CD4-positive, alpha-beta T cell treated with Interleukin-10 for 1 hour (primary cell): ENCODE measurements at places on chromosomes 6 and 20.
A peak's percentile ranks its signal among the peaks of the same experiment; 100 is the strongest.

DNA sequence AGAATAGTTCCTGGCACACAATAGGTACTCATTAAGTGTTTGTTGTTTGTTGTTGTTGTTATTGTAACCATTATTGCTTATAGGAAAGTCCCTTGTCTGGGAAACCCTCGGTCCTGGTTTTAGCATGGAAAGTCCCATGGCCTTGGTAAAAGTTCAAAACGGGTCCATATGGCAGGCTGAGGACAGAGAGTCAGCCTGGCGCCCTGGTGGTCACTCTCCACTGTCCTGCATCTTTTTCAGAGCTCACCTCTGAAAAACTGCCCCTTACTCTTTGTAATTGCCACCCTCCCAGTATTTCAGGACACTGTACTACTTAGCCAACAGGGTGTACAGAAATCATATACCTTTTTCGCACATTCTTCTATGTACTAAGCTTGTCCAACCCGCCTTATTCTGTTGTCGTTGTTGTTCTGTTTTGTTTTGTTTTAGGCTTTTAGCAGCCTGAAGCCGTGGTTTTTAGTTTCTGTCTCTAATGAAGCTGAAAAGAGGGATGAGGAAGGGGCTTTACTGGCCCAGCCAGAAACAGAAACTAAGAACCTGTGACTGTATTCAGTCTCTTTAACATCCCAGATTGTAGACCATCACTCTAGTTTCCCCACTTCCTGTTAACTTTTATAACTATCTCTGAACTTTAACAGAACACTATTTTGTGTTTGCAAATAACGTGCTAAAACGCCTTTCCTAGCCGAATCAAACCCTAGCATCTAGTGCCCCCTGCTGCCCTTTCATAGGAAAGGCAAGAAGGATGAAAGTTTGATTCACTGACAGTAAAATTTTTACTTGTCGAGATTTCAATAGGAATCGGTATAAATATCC lies 7.6 kb upstream of the TMEM14A start:
- peak; percentile 74 for DNase-seq

DNA sequence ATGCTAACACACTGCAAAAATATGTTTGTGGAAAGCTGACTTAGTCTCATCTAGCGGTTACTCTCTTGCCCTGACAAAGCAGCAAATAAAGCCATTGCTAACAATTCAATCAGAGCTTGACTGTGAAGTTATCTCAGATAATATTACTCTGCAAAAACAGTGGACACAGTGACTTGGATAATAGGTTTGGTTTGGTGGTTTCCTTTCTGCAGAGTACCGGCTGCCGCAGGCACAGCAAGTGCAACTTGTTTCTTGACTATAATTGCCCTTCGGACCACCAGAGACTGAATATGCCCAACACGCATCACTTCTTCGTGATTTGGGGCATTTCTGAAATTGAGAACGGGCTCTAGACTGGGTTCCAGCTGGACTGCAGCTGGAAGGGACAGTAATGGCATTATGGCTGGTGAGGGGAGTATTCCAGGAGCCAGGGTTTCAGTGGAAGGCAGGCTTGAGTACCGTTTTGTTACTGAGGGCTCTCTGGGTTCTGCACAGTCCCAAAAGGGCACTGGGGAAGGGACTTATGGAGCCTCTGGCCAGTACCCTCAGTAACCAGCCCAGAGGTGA lies 40.0 kb downstream of the DSTN start:
- DNase-seq = no peak

DNA sequence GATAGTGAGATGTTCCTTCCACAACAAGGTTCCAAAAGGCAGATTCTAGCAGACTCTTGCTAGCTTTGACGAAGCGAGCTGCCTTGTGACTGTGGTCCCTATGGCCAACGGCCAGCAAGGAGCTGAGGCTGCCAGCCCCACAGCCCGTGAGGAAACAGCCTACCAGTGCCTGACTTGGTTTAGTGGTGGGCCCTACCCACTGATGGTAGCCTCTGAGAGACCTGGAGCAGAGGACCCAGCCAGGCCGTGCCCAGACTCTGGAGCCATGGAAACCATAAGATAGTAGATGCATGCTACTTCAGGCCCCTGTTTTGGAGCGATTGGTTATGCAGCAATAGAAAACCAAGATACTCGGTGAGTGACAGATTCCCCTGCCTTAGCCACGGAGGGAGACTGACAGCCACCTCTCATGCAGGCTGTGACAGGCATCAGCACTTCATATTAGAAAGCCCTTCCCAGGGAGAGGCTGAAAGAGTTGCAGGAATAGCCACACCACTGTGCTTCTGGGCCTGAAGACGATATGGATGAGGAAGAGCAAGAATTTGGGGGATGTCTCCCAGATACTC lies 19.2 kb downstream of the PSMG4 start:
- DNase-seq = no peak

GRCh38 chr6:1865585-1865984 lies 255.9 kb downstream of the FOXC1 start:
- no peak for DNase-seq

GRCh38 chr6:16504609-16505008 lies 256.7 kb downstream of the ATXN1 start:
- DNase-seq = no peak

DNA sequence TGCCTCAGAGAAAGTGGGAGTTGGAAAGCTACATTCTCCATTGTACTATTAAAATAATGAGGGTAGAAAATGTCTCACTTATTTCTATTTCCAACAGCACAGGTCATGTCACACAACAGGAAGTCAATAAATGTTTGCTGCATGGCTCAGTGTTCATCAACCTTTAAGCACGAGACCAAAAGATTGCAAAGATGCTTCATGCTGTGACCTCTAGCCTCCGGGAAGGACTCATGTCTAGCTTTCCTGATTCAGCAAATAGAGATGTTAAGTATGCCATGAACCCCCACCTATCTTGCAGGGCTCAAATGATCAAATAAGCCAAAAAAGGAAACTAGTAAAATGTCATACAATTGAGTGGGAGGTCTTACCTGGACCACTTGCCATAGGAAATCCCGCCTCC lies 57.4 kb downstream of the NCOA6 start:
- no peak for DNase-seq

DNA sequence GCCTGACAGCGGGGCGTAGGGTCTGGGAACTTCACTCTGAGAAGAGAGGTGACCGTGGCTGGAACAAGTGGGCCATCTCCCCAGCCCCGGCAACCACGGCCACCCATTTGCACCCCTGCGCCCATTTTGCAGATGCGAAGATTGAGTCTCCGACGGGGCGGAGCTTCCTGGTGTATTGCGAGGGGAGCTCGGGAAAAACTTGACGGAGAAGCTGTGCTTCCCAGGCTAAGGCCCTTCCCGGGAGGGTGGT lies 653 bp downstream of the ZNF335 start:
- DNase-seq = no peak

- DNase-seq = no peak
Measured at GRCh38 chr6:137222381-137222780, 3.2 kb upstream of the IFNGR1 start.

- no peak for DNase-seq
Measured at GRCh38 chr20:32775336-32775991, 13.3 kb downstream of the DNMT3B start.

- DNase-seq = no peak
Measured at GRCh38 chr6:6312901-6313441, 7.5 kb downstream of the F13A1 start.

DNA sequence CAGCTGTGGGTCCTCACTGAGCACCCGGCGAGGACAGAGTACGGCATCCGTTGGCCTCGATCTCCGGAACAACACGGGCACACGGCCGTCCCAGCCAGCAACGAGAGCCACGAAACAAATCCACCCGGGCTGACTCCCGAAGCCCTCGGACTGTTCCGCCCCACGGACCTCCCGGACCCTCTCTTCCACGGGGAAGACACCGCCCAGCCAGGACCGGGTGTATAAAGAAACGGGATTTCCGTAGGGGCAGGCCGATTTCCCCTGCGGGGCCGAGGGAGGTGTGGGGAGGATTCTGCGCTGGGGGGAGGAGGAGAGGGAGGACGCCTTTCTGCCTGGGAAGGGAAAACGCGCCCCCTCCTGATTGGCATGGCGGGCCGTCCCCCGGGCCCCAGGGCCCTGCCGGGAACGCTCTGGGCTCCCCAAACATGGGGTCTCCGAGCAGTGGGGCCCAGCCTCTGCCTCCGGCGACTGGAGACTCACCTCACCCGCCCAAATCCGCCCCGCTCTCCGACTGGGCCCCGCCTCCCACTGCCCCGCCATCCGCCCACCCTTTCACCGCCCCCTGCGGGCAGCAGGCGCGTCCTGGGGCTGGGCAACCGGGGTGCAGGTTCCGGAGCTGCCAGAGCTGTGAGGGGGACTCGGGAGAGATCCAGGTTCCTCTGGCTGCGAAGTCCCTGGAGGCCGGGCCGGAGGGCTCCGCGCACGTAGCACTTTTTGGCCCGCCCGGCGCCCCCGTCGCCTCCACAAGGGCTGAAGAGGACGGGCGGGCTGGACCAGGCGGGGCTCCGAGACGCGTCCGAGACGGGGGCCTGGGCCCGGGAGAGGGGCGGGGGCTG lies 679 bp upstream of the PPDPF start:
- peak; percentile 77 for DNase-seq

- DNase-seq = no peak
Measured at GRCh38 chr6:5497896-5498578, 236.7 kb downstream of the FARS2 start.

- no peak for DNase-seq
Measured at GRCh38 chr20:56957737-56958553, 308.5 kb downstream of the BMP7 start.

GRCh38 chr6:80145509-80145908 lies 39.0 kb downstream of the BCKDHB start:
- DNase-seq = no peak

- no peak for DNase-seq
Measured at GRCh38 chr20:58128635-58129625, 99.5 kb downstream of the ANKRD60 start.
